Neuronal stem cell (in vitro differentiated cells): ENCODE measurements at places on chromosomes 5 and 9.

DNA sequence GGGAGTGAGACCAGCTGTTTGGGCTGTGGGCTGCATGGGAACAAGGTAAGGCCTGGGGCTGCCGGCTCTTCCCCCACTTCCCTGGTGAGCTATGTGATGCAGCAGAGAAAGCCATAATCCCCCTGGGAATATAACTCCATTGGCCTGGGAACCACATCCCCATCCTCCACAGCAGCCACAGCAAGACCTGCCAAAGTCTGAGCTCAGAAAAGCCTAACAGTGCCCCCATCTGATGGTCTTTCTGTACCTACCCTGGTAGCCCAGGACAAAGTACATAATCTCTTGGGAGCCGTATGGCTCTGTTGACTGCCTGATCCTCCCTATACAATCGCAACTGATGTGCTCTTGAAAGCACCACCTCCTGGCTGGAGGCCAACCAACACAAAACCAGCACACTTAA, 432.6 kb downstream of the CDH18 start:
- H3K27me3 ChIP-seq = no peaks in the 10 kb centered on the region
- no peaks in the 10 kb centered on the region for H3K36me3 ChIP-seq
- DNase-seq = no peak
- H3K27ac ChIP-seq = no peak overlapping the region
- no peak overlapping the region for H3K4me3 ChIP-seq

DNA sequence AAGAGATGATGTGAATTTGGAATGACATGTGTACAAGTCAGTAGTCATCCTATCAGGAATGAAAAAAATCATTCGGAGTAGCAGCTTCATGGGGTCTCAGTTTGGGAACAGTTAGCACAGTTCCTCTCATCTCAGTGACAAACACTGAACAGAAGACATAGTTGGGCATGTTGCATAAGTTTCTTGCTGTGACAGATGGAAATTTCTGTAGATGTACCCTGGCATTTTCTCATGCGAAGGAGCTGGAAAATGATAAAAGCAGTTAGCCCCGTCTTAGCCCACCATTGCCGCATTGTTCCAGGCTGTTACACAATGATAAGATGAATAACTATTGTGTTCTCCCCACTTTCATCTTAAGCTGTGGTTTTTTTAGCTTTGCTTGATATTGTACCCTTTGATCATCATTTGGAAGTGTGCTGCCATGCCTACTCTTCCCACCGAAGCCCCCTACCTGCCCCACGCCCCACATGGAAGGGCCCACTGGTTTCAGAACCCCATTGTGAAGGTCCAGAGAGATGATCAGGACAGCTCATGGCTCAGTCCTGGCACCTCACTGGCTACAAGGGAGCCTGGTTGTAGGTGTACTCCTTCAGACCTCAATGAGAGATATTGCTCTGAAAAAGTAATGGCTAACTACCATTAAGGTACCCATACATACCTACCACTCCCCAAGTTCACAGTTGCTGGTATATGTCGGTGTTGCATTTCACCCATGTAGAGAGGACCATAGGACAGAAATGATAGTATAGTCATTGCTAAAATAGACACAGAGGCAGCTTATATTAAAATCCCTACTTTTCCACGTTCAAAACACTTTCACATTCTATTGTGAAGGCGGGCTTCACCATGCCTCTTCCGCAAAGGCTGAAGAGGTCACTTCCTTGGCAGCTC, 38.8 kb downstream of the SFXN1 start:
- no peak overlapping the region for H3K4me3 ChIP-seq
- H3K27ac ChIP-seq = no peak overlapping the region
- no peaks in the 10 kb centered on the region for H3K27me3 ChIP-seq
- H3K36me3 ChIP-seq = peaks cover 45% of the 10 kb centered on the region
- no peak for DNase-seq

- no peak overlapping the region for H3K4me3 ChIP-seq
- no peaks in the 10 kb centered on the region for H3K27me3 ChIP-seq
- no peak for DNase-seq
- no peaks in the 10 kb centered on the region for H3K36me3 ChIP-seq
- peaks cover 24% of the 10 kb centered on the region for H3K4me1 ChIP-seq
Observed at GRCh38 chr9:134330590-134330989, 4.3 kb downstream of the RXRA start.

- no peaks in the 10 kb centered on the region for H3K4me1 ChIP-seq
- DNase-seq = no peak
- H3K27me3 ChIP-seq = no peaks in the 10 kb centered on the region
- H3K4me3 ChIP-seq = no peak overlapping the region
Observed at GRCh38 chr5:177526191-177526590, 9.4 kb upstream of the DDX41 start.

GRCh38 chr5:107574287-107574686, 96.5 kb downstream of the EFNA5 start:
- DNase-seq = no peak
- peaks cover 46% of the 10 kb centered on the region for H3K4me1 ChIP-seq
- no peaks in the 10 kb centered on the region for H3K36me3 ChIP-seq
- no peaks in the 10 kb centered on the region for H3K27me3 ChIP-seq
- no peak overlapping the region for H3K27ac ChIP-seq

GRCh38 chr5:113056988-113057387, 80.4 kb downstream of the DCP2 start:
- DNase-seq = no peak
- no peak overlapping the region for H3K4me3 ChIP-seq
- H3K36me3 ChIP-seq = no peaks in the 10 kb centered on the region
- H3K27me3 ChIP-seq = no peaks in the 10 kb centered on the region

DNA sequence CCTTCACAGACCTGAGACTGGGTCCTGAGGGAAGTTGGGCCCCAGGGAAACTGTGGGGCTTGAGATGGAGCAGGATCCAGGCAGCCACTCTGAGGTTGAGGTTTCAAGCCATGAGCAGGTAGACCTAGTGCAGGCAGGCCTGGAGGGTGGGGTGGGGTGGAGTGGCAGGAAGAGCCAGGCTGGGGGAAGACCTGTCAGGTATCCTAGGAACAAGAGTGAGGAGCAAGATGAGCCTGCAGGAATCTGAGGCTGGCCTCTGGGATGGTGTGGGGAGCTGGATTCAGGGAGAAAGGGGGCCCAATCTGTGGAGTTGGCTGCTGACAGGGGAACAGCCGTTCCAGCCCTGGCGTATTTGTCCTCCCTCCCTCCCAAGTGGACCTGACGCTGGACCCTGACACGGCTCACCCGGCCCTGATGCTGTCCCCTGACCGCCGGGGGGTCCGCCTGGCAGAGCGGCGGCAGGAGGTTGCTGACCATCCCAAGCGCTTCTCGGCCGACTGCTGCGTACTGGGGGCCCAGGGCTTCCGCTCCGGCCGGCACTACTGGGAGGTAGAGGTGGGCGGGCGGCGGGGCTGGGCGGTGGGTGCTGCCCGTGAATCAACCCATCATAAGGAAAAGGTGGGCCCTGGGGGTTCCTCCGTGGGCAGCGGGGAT, 9.8 kb downstream of the RACK1 start:
- H3K27ac ChIP-seq = no peak overlapping the region
- no peak for DNase-seq
- H3K36me3 ChIP-seq = peaks cover 97% of the 10 kb centered on the region
- no peaks in the 10 kb centered on the region for H3K27me3 ChIP-seq
- no peaks in the 10 kb centered on the region for H3K4me1 ChIP-seq

DNA sequence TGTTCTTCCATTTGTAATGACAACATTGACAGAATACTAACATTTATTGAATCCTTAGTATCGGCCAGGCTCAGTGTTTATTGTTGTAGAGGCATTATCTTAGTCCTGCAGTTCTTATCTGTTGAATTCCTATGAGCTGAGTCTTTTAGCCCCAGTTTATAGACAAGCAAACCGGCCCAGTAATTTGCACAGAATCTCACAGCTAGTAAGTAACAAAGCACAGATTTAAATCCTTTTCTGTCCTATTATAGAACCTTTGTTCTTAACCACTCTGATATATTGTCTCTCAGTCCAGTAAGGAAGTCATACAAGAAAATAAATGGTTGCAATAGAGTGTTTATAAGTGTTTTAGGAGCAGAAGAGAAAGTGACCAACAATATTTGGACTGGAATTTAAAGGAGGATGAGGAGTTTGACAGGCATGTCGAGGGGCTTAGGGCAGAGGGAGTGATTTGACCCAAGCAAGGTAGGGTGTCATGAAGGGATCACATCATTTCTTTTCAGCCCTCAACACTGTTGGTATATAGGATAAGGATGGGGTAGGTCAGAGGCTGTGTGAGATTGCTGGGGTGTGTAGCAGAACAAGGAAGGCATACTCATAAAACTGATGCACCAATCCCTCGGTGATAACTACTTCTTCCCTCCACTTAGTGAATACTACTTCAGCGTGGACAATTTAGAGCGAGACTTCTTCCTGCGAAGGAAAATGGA, 39.5 kb downstream of the LARP1 start:
- H3K36me3 ChIP-seq = peaks cover 90% of the 10 kb centered on the region
- no peak overlapping the region for H3K4me3 ChIP-seq
- DNase-seq = no peak
- no peaks in the 10 kb centered on the region for H3K4me1 ChIP-seq

GRCh38 chr9:31736581-31737179, 647.8 kb upstream of the ACO1 start:
- H3K27me3 ChIP-seq = no peaks in the 10 kb centered on the region
- no peak overlapping the region for H3K4me3 ChIP-seq
- DNase-seq = no peak
- no peaks in the 10 kb centered on the region for H3K4me1 ChIP-seq
- no peaks in the 10 kb centered on the region for H3K36me3 ChIP-seq

DNA sequence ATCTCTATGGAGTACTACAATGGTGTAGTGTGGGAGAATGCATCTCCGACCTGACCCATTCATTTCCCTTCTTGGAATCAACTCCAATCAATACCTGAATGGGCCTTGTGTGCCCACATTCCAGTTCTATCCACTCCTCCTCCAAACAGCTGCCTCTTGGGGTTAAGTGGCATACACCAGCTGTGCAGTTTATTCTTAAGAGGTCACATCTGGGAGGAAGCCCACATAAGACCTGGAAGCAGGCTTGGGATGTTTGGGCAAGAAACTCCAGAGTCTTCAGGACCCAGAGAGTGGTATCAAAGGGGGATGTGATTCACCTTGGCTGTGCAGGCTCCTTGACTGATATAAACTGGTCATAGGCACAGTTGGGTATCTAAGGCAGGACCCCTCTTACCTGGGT, 46.0 kb downstream of the ACTBL2 start:
- no peaks in the 10 kb centered on the region for H3K36me3 ChIP-seq
- H3K4me1 ChIP-seq = no peaks in the 10 kb centered on the region
- no peak overlapping the region for H3K4me3 ChIP-seq
- DNase-seq = no peak

DNA sequence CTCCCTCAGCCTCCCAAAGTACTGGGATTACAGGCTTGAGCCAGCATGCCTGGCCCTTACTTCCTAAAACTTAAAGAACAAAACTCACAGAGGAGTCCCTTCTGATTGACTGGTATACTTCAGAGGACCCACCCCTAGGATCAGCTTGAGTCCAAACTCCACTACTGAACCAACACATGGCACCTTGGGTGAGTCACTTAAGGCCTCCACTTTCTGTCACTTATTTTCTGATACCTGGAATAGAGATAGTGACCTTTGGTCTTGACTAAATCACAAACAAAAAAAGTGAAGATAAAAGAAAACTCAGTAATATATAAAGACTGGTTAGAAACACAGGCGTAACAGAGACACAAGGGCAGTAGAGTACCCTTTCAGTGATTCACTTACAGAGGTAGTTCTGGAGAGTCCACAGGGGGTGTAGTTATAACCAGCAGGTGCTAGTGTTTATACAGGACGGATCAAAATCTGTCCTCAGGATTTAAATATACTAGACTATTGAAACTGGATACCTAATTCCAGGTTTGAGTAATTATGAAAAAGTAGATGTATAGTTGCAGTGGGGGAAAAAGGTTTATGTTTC, 274.3 kb upstream of the ANKRD55 start:
- H3K27me3 ChIP-seq = no peaks in the 10 kb centered on the region
- DNase-seq = no peak
- peaks cover 6% of the 10 kb centered on the region for H3K4me1 ChIP-seq
- no peaks in the 10 kb centered on the region for H3K36me3 ChIP-seq
- H3K4me3 ChIP-seq = no peak overlapping the region

DNA sequence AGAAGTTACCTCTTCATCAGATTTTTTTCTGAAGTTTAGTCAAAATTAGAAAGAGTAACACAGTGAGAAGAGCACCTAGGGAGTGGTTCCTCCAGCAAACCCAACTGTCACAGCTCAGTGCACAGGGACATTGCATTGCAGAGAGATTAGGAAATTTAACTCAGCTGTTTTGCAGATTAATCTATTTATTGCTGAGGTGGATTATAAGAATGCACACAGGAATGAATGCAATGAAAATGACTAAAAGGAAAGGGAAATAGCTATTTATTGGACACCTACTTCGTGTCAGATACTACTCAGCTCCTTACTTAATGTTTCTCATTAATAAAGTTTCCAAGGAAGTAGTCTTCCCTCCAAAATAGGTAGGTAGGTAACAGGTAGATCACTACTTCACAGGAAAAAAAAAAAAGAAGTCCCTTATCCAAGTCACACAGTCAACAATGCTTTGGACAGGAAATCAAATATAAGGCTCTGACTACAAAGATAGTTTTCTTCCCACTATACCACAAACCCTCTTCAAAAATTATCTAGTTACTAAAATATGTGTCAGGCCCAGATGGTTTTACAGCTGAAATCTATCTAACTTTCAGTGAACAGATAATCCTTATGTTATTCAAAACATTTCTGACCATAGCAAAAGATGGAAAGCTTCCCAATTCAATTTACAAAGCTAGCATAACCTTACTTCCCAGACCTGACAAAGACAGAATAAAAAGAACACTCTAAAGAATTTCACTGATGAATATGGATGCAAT, 442.2 kb upstream of the MPDZ start:
- no peak overlapping the region for H3K27ac ChIP-seq
- DNase-seq = no peak
- H3K36me3 ChIP-seq = no peaks in the 10 kb centered on the region

GRCh38 chr5:90337449-90338052, 72.0 kb downstream of the CETN3 start:
- H3K27ac ChIP-seq = no peak overlapping the region
- H3K27me3 ChIP-seq = no peaks in the 10 kb centered on the region
- no peaks in the 10 kb centered on the region for H3K36me3 ChIP-seq
- H3K4me3 ChIP-seq = no peak overlapping the region

DNA sequence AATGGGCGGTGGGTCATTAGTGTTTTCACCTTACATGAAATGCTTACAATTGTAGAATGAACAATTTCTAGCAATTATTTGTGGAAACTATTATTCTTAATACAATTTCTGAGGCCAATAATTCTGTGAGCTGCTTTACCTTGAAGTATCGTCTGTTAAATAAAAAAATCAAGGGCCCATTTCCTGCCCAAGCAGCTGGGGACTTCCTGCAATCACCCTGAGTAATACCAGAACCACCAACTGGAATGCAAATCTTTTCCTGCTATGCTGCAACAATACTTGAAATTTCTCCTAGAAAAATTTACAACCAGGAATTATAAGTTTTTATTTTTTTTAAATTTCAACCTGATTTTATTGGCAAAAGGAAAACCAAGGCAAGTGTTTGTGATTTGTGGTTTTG, 52.6 kb downstream of the ADAMTS16 start:
- H3K27ac ChIP-seq = no peak overlapping the region
- no peaks in the 10 kb centered on the region for H3K4me1 ChIP-seq
- no peaks in the 10 kb centered on the region for H3K36me3 ChIP-seq
- no peaks in the 10 kb centered on the region for H3K27me3 ChIP-seq
- H3K4me3 ChIP-seq = no peak overlapping the region
